COR-L47 (cell line): ENCODE measurements at places on chromosomes 5 and 9.

- no peak for DNase-seq
Measured at GRCh38 chr9:107707915-107708441, 218.4 kb upstream of the KLF4 start.

DNA sequence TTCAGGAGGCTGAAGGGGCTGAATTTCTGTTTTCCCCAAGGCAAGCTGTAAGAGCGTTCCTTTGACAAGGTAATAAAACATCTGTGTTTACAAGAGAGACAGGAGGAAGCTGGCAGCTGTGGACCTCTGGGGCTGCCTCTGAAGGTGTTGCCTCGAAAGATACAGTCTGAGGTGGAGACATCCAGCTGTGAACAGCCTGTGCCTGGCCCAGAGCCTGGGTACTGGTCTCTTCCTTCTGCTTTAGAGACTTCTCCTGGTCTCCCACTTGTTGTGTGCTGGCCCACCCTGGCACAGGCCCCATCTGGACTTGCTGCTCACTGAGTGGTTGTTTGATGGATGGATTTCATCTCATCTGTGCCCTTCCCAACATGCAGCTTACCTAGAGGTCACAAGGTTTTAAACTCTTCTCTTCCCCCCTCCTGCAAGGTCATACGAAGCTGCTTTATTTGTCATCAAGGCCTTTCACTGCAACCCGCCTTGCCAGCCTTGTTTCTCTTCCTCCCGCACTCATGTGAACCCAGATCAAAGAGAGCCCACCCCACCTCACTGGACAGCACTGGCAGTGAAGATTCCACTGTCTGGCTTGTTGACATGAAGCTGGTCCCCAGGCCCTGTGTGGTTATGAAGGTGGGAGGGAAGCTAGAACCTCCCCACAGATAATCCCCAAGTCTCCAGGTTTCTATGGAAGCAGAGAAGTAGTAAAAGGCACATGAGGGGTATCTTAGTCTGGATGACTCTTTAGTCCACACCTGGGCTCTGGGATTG, 35.0 kb upstream of the ALDH1B1 start:
- DNase-seq, result peak; percentile 14

GRCh38 chr9:32508728-32509127, 17.3 kb downstream of the RIGI start:
- DNase-seq, result no peak

GRCh38 chr5:63963926-63964325, 1.7 kb upstream of the HTR1A start:
- DNase-seq, result no peak

- no peak for DNase-seq
Measured at GRCh38 chr5:10469253-10470050, 27.8 kb downstream of the ROPN1L start.

DNA sequence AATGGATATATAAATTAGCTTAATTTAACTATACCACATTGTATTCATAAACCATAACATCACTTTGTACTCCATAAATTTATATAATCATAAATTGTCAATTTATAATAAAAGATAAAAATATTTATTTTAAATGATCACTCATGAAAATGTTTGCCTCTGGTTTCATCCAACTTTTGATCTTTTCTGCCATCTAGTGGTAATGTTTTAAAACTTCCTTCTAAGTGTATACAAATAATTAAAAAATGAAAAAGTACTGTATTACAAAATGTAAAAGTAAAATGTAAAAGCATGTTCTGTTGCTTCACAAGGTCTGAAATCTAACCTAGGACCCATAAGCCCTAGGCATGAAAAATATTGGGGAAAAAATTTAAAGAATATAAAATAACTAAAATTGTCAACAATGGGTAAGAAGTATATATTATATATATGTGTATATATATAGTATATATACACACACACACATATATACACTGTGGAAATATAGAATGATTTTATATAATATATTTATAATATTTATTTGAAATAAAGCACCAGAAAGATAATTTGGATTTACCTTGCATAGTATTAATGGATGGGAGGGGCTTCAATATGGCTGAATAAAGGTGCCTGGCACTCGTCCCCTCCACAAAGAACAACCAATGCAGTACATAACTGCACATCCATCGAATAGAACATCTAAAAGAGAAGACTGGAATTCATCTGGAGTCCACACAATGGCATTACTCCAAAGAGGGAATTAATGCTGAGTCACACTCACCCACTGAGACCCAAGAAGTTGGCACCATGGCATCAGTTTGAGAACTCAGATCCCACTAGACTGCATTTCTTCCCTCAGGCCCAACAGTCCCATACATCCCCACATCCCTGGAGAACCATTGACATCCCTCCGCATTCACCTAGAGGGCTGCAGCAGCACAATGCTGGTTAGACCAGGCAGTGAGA, 32.5 kb downstream of the ANXA1 start:
- DNase-seq, result peak; percentile 16

GRCh38 chr5:95861864-95862561, 39.5 kb upstream of the GLRX start:
- DNase-seq, result no peak

DNA sequence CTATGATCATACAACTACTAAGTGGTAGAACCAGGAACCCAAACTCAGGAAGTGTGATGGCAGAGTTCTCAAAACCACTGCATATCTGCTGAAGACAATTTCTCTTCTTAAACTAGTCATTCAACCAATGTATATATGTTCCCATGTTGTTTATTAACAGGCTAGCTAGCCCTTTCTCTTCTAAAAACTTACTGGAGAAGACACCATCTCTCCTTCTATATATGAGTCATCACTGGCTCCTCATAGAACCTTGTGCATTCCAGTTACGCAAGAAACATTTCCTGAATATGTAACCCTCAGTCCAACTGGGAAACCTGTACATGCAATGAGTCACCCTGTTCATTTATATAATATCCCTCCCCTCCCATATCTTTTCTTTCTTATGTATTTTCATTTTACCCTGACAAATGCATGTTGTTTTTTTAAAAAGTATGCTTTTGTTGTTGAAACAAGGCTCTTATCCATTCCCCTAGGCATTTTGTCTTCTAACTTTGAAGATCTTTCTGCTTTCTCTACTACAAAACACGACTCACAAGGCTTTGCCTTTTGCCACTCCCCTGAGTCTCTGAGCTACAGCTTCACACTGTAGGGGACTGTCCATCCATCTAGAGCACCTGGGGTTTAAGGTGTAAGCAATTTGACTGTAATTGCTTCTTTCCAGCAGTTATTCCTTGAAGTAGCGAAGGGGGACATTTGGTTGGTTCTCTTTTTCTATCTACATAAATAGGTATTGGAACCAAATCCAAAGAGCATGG, 119.5 kb downstream of the ANXA1 start:
- no peak for DNase-seq

DNA sequence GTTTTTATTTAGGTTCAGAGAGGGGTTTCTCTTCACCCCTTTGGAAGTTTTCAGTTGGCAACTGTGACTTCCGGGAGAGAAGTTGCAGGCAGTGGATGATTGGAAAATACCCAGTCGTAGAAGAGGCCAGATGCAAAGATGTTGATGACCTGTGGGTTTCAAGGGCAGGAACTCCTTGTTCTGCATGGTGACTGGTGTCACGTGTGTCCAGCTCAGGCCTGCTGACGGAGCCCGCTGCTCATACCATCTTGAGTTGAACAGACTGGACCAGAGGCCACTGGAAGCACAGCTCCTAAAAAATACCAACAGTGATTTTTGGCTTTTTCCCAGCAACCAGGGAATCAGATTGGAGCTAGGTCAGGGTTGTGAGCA, 243.9 kb upstream of the KLF4 start:
- DNase-seq, result no peak

DNA sequence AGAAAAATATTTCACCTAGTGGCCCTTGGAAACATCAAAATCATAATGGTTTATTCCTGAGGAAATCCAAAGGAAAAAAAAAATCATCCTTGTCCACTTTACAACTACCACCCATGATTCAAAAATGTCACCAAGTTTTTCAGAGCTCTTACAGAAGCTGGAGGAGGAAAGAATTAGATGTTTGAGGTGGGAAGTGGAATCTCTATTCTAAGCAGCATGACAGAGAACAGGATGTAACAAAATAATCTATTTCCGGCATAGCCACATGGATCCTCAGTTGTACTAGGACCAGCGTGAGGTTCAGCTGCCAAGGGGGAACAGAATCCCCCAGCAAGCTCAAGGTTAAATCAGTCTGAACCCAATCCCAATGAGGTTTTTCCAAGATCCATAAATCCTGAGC, 40.2 kb downstream of the FBXW11 start:
- DNase-seq, result no peak

- DNase-seq, result peak; percentile 93
Measured at GRCh38 chr9:111525056-111525977, at the start of gene ZNF483. Gene ZNF483, plus strand, starts transcription at chr9:111525179. Its CDS starts 2,217 bp downstream, at chr9:111527396.
